ENCODE measurements at places on chromosomes 5 and 9. TPM values are rescaled to one million over a fixed set of nuclear protein-coding genes. Genes with fewer than 3 reads are reported as not detected.

Gene SLC46A2
- 24.6 TPM for total RNA-seq

Gene CTSV
- total RNA-seq = 129 TPM

Gene C5orf58
- not detected for total RNA-seq

Gene CDKN2B
- 0.80 TPM for total RNA-seq

Gene CAMK4
- total RNA-seq = 107 TPM

Gene C5orf52
- total RNA-seq = not detected

Gene LHX6
- 0.47 TPM for total RNA-seq

Gene FAT2
- 5.1 TPM for total RNA-seq

Gene SLC23A1
- total RNA-seq = 1.1 TPM

Gene SPATA6L
- total RNA-seq = 0.47 TPM

Gene COL27A1
- total RNA-seq = 12.6 TPM

Gene GRIA1
- 0.14 TPM for total RNA-seq

Gene RMI1
- total RNA-seq = 7.9 TPM

Gene GKAP1
- total RNA-seq = 14.3 TPM

Gene IFNB1
- total RNA-seq = 0.05 TPM

Gene ZNF454
- 0.61 TPM for total RNA-seq

Gene TAF11L12
- total RNA-seq = not detected

Gene C9
- total RNA-seq = 0.19 TPM

Gene ZDHHC11B
- total RNA-seq = 0.71 TPM

Gene AQP7
- total RNA-seq = 0.24 TPM

Gene CDHR2
- total RNA-seq = 0.33 TPM

Gene SNCAIP
- total RNA-seq = 5.2 TPM

Gene TTLL11
- 2.1 TPM for total RNA-seq

Gene GABRA1
- total RNA-seq = 2.7 TPM

Gene CKMT2
- 0.33 TPM for total RNA-seq

Gene OXCT1
- total RNA-seq = 56.0 TPM

Gene C5
- total RNA-seq = 2.4 TPM

Gene BTNL8
- 0.24 TPM for total RNA-seq

Gene ABLIM3
- 1.4 TPM for total RNA-seq

Gene PCDHB12
- total RNA-seq = 0.19 TPM

Gene PCDHB13
- 0.14 TPM for total RNA-seq

Gene PARP8
- 18.7 TPM for total RNA-seq

Gene NUTM2F
- not detected for total RNA-seq

Gene FAM169A
- 11.6 TPM for total RNA-seq

Gene PCDHB14
- total RNA-seq = 0.38 TPM

Gene ZNF462
- 6.6 TPM for total RNA-seq

Gene SLC2A6
- 2.0 TPM for total RNA-seq

Gene INSYN2B
- total RNA-seq = not detected

Gene ZSWIM6
- 3.7 TPM for total RNA-seq

Gene TRIO
- 26.9 TPM for total RNA-seq

Gene C5orf46
- total RNA-seq = 0.14 TPM

Gene ROR2
- total RNA-seq = 4.5 TPM

Gene SNX24
- total RNA-seq = 3.3 TPM

Gene DMXL1
- total RNA-seq = 31.4 TPM

Gene FOXD1
- total RNA-seq = 0.05 TPM

Gene OR1Q1
- total RNA-seq = not detected

Gene PLPPR1
- 0.38 TPM for total RNA-seq

Gene FOXE1
- 0.24 TPM for total RNA-seq

Gene RCL1
- total RNA-seq = 19.6 TPM

All from thymus (tissue), 14 donors.